Colonic mucosa (tissue), 4 donors: ENCODE measurements at places on chromosomes 16 and 17. TPM values are rescaled to one million over a fixed set of nuclear protein-coding genes. Genes with fewer than 3 reads are reported as not detected.

- no peak overlapping the region for H3K4me3 ChIP-seq
- H3K27ac ChIP-seq, result no peak overlapping the region
- no peaks in the 10 kb centered on the region for H3K27me3 ChIP-seq
- no peaks in the 10 kb centered on the region for H3K36me3 ChIP-seq
Measured at GRCh38 chr17:31631766-31632165, 227.3 kb downstream of the COPRS start.

GRCh38 chr17:4520894-4521600 is 22.4 kb downstream of the SPNS2 start:
- H3K4me3 ChIP-seq, result no peak overlapping the region
- H3K27ac ChIP-seq, result peak overlapping the region; percentile 17
- no peaks in the 10 kb centered on the region for H3K4me1 ChIP-seq
- H3K27me3 ChIP-seq, result no peaks in the 10 kb centered on the region

GRCh38 chr17:32283745-32284201 is 18.1 kb downstream of the RHBDL3 start:
- H3K27ac ChIP-seq, result no peak overlapping the region
- no peaks in the 10 kb centered on the region for H3K27me3 ChIP-seq
- H3K36me3 ChIP-seq, result no peaks in the 10 kb centered on the region
- no peaks in the 10 kb centered on the region for H3K4me1 ChIP-seq

GRCh38 chr17:80761110-80761871 is 216.7 kb downstream of the RPTOR start:
- H3K27me3 ChIP-seq, result no peaks in the 10 kb centered on the region
- no peaks in the 10 kb centered on the region for H3K4me1 ChIP-seq
- H3K27ac ChIP-seq, result peak overlapping the region; percentile 29
- no peak overlapping the region for H3K4me3 ChIP-seq
- no peaks in the 10 kb centered on the region for H3K36me3 ChIP-seq
- no peak for DNase-seq

GRCh38 chr17:18119938-18120337 is 11.4 kb downstream of the MYO15A start:
- no peaks in the 10 kb centered on the region for H3K4me1 ChIP-seq
- no peak overlapping the region for H3K27ac ChIP-seq
- DNase-seq, result no peak
- no peak overlapping the region for H3K4me3 ChIP-seq
- H3K36me3 ChIP-seq, result no peaks in the 10 kb centered on the region

The DNASE1L2 gene
- total RNA-seq, result 0.85 TPM

The ZFP3 gene
- total RNA-seq, result 6.2 TPM

The OTOP3 gene
- 0.40 TPM for total RNA-seq

The SCGB1C2 gene
- total RNA-seq, result not detected

The DRC7 gene
- not detected for total RNA-seq

The ZNF200 gene
- 7.1 TPM for total RNA-seq
